ENCODE measurements at places on chromosomes 16 and 17. TPM values are rescaled to one million over a fixed set of nuclear protein-coding genes. Genes with fewer than 3 reads are reported as not detected.

- no peak for DNase-seq
Observed at GRCh38 chr17:40992666-40993065, 1.3 kb downstream of the KRTAP3-3 start.

Gene CCL16
- total RNA-seq, result not detected

GRCh38 chr16:87441886-87442580 lies 49.9 kb downstream of the MAP1LC3B start:
- DNase-seq, result no peak

DNA sequence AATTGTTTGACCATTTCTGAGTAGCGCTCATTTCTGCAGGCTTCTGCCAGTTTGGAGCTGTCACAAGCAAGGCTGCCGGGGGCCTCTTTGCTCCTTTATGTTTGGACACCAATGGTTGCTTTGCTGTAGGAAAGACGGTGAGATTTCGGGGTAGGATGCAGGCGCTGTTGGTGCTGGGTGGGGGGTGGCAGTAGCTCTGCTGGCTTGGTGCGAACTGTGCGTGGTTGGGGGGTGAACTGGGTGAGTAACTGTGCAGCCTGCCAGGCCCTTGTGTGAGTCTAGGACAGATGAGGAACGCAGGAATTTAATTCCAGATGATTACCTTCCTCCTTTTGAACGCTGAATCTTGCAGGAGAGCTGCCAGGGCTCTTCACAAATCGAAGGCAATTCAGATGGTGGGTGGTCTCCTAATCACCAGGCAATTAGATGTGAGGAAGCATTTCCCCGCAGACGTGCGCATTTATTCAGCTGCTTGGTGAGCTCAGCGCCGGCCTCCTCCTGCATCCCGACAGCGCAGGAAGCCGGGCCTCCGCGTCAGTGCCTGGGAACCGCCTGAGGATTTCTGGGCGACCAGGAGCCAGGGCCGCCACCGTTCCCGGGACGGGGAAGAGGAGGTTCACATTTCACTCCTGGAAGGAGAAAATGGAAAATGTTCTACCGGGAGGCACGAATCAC lies 154.4 kb downstream of the FOXL1 start:
- no peak for DNase-seq

DNA sequence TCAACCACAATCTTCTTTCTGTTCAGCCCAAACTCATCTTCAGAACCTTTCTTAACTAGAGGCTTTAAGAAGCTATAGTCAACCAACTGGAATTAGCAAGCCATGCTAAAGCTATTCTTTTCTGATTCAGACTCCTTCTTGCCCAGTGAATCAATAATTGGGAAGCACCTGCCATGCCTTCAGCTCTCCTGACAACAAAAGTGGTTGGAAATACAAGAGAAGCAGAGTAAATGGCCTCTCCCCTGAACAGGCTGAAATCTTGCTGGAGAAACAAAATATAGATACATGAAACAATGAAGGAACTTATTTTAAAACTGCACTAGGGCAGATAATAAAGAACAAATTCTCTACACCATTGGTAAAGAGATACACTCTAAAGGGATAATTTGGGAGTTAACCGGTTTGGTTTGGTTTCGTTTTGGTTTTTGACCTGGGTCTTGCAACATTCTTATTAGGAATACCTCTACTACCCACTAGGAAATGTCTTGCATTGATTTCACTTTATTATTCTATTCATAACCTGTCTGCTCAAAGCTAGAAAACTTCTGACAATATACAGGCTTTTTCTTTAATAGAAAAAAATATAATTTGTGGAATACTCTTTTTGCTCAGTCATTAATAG lies 173.6 kb upstream of the DYNLRB2 start:
- DNase-seq, result no peak

- no peak for DNase-seq
Observed at GRCh38 chr16:76910931-76911330, 280.1 kb upstream of the MON1B start.

Measured in tibial nerve (tissue), 4 donors.